ENCODE measurements at places on chromosomes 2 and 18.

DNA sequence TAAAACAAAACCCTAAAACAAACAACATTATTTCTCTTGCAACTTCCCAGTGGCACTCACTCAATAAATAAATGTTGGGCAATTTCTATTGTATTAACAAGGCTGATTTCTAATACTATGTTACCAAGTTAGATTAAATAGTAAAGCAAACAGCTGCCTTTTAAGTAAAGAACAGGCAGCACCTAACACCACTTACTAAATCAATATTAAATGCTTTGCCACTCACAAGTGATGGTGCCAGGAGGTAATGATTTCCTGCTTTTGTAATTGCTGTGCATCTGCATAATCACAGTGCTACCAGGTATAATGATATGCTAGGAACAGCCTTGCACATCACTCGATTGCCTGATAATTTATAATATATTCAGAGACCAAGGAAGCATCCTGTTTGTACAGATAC is 276.5 kb downstream of the NBAS start:
- DNase-seq: no peak

GRCh38 chr2:218722876-218723785 is 12.5 kb downstream of the TTLL4 start:
- DNase-seq: no peak

DNA sequence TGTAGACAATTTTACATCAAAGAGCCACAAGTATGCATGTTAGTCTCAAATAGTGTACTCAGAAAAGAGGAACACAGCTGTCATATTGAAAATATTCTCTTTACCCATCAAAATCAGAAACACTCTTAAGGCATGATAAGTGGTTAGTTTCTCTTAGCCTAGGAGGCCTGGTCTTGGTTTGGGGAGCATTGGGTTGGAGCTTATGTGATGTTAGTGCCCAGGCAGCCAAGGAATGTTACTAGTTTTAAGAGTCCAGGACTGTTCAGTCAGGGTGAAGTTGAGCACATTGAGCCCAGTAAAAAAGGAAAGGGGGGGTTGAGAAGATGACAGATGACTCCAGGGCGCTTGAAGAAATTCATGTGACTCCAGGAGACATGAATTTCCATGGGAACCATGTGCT is 340.6 kb downstream of the HRH4 start:
- no peak for DNase-seq

- DNase-seq: no peak
These were observed 275.3 kb downstream of the RAD51AP2 start for GRCh38 chr2:17242813-17243485.

DNA sequence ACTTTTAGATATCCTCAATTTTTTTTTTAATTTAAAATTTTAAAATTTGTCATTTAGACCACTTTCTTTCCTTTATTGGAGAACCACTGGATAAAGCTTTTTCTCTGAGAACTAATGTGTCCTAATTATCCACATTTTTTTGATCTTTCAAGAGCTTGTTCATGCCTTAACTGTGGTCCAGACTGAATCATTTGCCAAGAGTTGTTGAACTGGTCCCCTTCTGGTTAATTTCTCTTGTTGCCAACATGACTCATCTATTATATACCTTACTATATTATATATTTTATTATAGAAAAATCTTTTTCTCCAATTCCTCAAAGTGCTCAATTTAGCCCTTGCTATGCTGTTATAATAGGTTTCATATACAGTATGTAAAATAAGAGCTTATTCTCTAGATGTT is 53.1 kb upstream of the TMEM87B start:
- no peak for DNase-seq

- DNase-seq: no peak
These were observed 59.6 kb downstream of the STPG4 start for GRCh38 chr2:47095349-47096020.

- no peak for DNase-seq
These were observed 21.3 kb upstream of the ARL5A start for GRCh38 chr2:151849413-151850010.

DNA sequence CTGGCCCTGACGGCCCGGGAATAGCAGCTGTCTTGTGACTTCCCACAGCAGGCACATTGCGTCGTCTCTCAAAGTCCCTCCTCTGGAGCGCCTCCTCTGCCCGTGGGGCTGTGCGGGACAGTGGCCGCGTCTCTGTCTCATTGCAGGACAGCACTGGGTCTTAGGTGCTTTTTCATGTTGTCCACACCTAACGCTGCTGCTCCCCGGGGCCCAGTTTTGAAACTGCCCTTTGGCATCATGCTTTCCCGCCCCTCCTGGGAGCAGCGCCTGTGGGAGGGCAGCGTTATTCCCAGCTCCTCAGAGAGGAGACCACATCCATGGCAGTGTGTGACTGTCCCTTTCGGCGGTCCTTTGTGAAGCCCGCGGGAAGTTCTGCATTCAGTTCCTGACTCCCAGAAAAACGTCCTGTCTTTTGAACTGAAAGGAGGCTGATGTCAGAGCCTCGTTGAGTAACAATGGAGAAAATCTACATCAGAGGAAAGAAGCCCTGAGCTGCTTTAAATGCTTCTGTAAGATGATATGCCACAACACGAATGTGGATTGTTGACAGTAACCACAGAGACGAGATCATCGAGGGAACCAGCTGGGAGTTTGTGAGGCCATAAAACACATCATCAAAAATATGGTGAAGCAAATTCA is 226.0 kb downstream of the FAM210A start:
- peak; percentile 87 for DNase-seq

- DNase-seq: no peak
These were observed 48.2 kb upstream of the LGALSL start for GRCh38 chr2:64405581-64406406.

- no peak for DNase-seq
These were observed 68.9 kb upstream of the DNER start for GRCh38 chr2:229783108-229783721.

DNA sequence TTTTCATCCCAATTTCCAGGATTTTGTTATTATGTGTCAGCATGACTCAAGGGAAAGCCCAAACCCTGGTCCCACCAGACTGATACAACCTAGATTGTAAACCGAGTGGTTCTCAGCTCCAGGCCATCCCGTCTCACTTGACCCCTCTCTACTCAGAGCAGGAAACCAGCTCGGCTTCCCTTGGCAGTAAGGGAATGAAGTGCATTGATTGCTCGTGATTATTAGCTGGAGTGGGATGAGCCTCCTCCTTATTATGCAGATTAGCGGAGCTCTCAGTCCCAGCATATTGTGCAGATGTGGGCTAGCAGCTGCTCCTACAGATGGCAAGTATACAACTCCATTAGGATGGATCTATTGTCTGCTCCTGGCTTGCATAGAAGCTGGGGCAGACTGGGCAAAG is 167.6 kb downstream of the LNPK start:
- no peak for DNase-seq

- no peak for DNase-seq
These were observed 91.1 kb downstream of the TTC32 start for GRCh38 chr2:19810637-19811036.

DNA sequence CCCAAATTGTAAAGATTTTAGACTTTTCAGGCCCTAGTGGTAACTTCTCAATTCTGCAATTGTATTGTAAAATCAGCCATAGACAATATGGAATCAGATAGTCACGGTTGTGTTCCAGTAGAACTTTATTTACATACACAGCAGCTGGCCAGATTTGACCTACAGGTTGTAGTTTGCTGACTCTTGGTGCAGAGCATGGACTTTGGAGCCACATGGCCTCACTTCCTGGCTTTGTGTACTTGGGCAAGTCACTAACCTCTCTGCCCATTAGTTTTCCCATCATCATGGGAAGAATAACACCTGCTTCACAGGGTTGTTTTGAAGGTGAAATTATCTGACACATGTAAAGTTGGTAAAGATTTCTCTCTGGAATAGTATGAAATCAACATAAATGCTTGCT is 147.6 kb downstream of the TMEM200C start:
- DNase-seq: no peak

GRCh38 chr2:158677542-158677941 is 117.6 kb upstream of the DAPL1 start:
- DNase-seq: no peak

- DNase-seq: no peak
These were observed 2.1 kb downstream of the COL6A3 start for GRCh38 chr2:237411683-237412423.

- no peak for DNase-seq
These were observed 269.7 kb downstream of the ALPK2 start for GRCh38 chr18:58359218-58359617.

- DNase-seq: no peak
These were observed 26.2 kb downstream of the BMP10 start for GRCh38 chr2:68845043-68845442.

DNA sequence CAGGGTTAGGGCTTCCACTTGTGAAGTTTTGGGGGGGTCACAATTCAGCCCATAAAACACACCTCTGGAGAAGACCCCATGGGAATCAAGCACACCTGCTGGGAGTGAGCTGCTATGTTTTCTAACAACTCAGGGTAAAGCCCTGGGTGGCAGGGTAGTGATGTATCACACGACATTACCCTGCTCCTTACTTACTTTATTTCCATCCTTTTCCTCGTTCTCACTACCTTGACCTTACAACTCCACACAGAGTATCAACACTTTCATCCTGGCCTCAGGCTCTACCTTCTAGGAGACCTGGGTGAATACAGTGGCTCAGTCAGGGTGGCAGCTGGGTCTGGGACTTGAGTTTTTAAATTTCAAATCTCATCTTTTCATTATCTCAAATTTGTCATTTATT is 290.3 kb downstream of the CYRIA start:
- DNase-seq: no peak

- DNase-seq: no peak
These were observed 522.2 kb downstream of the PIK3C3 start for GRCh38 chr18:42477267-42477666.

DNA sequence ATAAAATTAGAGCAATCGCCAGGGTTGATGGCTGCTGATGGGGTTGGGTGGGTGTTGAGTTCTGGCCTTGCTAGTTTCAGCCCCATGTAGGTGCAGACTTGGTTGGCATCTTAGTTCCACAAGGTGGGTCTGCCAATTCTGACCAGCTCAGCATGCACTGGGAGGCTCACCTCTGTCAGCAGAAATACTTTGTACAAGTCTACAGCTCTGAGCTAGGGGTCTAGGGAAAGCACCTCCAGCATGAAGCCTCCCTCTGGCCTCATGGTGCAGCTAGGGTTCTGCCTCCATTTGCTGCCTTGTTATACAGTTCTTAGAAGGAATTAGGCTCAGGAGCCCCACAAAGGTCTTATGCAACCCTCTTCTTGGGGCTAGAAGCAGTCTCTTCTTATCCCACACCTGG is 278.9 kb upstream of the HDAC4 start:
- DNase-seq: no peak

- no peak for DNase-seq
These were observed 172.8 kb upstream of the FOSL2 start for GRCh38 chr2:28219758-28220368.

- no peak for DNase-seq
These were observed 210.4 kb downstream of the SH3BP4 start for GRCh38 chr2:235162082-235162836.

- no peak for DNase-seq
These were observed 126.0 kb downstream of the ZNF532 start for GRCh38 chr18:58990720-58991119.

- no peak for DNase-seq
These were observed 26.0 kb downstream of the EIF2AK3 start for GRCh38 chr2:88601286-88601685.

DNA sequence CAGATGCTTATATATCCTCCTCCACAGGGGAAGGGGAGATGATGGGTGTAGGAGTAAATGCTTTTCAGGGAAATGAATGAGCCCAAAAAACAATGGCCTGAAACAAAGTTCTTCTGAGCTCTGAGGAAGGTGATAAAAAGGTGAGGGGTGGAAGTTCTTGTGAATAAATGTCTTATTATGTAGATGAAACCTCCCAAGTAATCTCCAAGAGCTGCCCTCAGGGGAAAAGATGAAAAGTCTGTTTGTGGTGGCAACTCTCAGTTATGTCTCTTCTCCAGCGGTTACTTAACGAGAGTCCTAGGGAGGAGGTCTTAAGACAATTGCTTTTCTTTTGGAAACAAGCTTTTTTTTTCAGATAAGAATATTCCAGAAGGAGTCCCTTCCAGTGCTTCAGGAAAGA is 115.5 kb upstream of the CHAC2 start:
- DNase-seq: no peak

DNA sequence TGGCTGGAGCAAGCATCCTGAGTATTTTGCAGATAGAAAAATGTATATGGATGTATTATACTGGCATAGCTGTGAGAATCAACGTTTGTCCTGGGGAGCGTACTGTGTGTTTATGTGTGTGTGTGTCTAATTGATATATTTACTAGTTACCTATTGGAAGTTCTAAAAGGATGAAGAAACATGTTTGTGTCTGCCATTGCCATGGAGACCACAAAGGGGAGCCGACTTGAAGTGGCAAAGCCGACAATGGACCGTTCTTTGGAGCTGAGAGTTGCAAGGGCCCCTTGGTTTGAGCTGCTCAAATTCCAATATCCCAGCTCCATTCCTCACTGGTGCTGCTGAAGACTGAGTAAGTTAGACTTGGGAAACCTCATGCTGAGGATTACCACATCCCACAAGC is 14.3 kb upstream of the SLC25A52 start:
- DNase-seq: no peak

Data from H9 (cell line).